ENCODE measurements at places on chromosomes 4 and X.

GRCh38 chr4:36283912-36284465 is 2.6 kb downstream of the DTHD1 start:
- DNase-seq: no peak

DNA sequence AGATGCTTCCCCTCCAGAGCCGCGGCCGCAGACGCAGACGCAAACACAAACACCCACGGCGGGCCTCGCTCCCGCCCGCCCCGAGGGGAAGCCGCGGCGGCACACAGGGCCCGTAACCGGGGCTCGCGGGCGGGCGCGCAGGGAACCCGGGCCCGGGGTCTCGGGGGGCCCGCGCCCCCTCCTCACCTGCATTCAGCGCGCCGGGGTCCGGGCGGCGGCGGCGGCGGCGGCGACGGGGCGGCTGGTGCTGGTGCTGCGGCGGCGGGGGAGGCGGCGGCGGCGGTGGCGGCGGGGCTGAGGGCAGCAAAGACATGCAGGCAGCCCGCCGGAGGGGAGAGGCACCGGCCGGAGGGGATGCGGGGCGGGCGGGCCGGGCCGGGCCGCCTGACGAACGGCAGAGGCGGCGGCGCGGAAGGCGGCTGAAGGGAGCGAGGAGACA is 255 bp upstream of the CNOT6L start:
- no peak for DNase-seq

DNA sequence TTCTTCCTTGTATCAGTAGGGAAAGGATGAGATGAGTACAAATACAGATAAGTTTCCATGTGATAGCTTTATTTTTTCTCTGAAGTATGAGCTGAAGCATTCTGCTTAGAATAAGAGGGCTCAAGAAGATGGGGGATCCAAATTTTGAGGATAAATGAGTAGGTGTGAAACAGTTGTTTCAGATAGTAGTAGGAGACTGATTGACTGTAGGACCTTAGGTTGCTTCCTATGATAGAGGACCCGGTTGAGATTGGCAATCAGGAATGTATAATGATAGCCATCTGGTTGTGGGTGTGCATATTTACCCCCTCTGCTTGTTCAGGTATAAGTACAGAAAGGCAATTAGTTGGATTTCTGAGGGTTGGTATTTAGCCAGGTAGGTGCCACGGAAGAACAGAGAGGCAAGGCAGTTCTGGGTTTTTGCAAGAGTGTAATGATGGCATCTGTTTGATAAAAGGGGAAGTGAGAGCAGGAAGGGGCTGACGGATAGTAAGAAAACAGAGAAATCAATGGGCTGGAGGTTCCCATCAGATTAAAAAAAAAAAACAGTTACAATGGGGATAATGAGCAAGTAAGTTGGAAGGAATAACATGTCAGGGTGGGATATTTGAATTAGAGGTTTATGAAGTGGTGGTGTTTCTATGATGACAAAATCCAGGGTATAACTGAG is 13.7 kb downstream of the OCRL start:
- DNase-seq: no peak

GRCh38 chr4:13981499-13981898 is 354.0 kb upstream of the BOD1L1 start:
- DNase-seq: no peak

DNA sequence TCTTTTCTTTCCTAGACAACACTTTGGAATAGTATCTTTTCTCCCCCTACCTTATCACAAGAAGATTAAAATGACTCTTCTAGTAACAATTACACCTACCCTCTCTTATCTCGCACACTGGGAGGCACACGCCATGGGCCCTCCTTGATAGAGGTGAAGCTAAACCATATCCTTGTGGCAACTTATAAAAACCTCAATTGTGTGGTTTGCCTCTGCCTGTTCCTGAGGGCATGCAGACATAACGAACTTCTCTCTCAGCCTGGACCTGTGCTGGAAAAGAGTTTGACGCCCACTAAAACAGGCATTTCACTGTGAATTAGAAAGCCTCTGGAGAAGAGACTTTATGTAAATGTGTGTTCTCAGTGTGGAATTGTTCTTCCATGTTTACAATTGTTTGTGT is 141.2 kb downstream of the NDST3 start:
- DNase-seq: no peak

DNA sequence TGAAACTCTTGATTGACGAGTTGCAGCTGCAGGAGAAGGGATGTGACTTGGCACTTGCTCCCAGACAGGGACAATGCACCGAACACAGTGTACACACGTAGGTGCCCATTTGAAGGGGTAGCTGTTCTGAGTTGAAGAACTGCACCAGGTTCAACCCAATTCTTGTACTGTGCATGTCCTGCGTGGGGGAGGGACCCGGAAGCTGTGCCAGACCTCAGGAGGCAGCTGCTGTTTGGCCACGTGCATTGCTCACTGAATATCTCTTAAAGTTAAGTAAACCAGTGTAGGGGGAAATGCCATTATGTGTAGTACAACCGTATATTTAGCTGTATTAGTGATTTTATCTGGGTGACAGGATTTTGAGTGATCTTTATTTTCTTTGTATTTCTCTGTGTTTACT is 12.0 kb upstream of the RBBP7 start:
- no peak for DNase-seq

DNA sequence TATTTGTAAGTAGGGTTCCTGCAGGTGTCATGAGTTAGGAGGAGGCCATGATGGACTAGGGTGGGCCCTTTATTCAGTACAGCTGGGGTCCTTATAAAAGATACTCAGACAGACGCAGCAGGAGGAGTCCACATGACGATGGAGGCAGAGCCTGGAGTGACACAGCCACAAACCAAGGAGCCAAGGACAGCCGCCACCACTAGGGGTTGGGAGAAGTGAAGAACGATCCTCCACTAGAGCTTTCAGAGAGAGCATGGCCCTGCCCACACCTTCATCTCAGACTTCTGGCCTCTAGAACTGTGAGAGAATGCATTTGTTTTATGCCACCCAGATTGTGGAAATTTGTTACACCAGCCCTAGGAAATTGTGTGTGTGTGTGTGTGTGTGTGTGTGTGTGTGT is 31.1 kb downstream of the JAKMIP1 start:
- DNase-seq: no peak

DNA sequence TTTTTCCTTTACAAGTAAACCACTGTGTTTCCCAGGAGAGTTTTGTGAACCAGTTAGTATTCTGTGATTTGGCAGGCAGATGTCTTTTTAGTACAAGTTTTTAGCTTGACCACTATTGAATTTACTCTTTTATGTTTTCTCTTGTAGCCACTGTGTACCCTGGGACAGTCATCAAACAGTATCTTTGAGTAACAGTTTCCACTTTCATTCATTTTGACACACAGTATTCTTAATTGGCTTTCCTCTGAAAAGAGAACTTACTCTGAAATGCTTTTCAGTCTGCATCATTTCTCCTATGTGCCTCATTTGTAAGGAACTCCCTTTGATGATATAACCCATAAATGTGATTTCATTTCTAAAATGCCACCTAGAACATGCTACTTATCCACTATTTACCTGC is 476.5 kb downstream of the PDGFC start:
- no peak for DNase-seq

- DNase-seq: no peak
Observed at GRCh38 chrX:122445466-122445865, 738.6 kb upstream of the GRIA3 start.

All from dorsolateral prefrontal cortex (tissue), 122 donors.